ENCODE measurements at places on chromosomes 2 and 18.

GRCh38 chr2:241496904-241497877, 11.2 kb downstream of the STK25 start:
- no peak for DNase-seq

DNA sequence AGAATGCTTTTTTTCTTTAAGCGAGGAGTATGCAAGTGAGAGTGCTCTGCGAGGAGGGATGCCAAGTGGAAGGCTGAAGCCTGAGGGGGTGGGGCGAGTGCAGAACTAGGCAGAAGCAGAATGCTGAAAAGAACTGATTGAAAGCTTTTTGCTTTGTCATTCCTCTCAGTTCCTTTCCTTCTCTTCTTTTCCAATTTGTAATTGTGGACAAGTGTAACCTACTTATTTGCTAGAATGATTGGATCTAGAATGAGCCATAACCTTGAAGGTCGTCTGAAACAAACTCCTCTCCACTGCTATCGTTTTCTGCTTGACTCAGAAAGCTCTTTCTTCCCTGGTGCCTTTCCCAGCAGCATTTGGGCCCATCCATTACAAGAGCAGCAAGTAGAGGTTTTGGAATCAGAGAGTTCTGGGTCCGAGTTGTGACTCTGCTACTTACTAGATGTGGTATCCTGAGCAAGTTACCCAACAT, 115.3 kb downstream of the METTL8 start:
- DNase-seq: no peak

GRCh38 chr2:227079726-227080125, 84.3 kb downstream of the COL4A4 start:
- DNase-seq: no peak

GRCh38 chr2:168210895-168211570, 36.4 kb downstream of the STK39 start:
- no peak for DNase-seq

Data from CD4-positive, alpha-beta memory T cell (primary cell).